Stimulated activated CD8-positive, alpha-beta memory T cell treated with anti-CD3 and anti-CD28 coated beads, Interleukin-15, amount 100 ng/mL, for 24 hours (primary cell): ENCODE measurements at places on chromosomes 2 and 18.

- no peak for DNase-seq
Measured at GRCh38 chr2:97932975-97933662, 62.6 kb downstream of the TMEM131 start.

- DNase-seq: no peak
Measured at GRCh38 chr2:165470361-165470760, 863 bp downstream of the CSRNP3 start.

GRCh38 chr2:165839610-165840009 lies 45.6 kb upstream of the GALNT3 start:
- DNase-seq: no peak

GRCh38 chr18:79874553-79875530 lies 76.6 kb downstream of the SLC66A2 start:
- DNase-seq: no peak

DNA sequence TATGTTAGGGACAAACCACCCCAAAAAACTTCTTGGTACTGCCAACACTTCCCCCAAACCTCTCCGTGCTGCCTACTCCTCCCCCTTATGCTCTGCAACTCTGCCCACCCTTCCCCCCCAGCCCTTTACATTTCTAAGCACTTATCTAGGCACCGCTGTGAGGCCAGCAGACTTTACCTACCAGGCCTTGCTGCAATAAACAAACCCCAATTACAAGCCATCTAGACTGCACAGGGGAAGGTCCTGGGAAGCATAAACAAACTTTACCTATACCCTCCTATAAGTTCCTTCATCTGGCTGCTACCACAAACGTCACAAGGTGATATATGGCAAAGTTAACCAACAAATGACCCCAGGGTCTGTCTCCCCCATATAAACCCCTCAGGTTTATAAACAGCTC lies 259.4 kb upstream of the GULP1 start:
- DNase-seq: no peak

- DNase-seq: no peak
Measured at GRCh38 chr2:231190531-231191197, 7.8 kb upstream of the ARMC9 start.

GRCh38 chr2:86393521-86394491 lies 47.4 kb upstream of the KDM3A start:
- no peak for DNase-seq

DNA sequence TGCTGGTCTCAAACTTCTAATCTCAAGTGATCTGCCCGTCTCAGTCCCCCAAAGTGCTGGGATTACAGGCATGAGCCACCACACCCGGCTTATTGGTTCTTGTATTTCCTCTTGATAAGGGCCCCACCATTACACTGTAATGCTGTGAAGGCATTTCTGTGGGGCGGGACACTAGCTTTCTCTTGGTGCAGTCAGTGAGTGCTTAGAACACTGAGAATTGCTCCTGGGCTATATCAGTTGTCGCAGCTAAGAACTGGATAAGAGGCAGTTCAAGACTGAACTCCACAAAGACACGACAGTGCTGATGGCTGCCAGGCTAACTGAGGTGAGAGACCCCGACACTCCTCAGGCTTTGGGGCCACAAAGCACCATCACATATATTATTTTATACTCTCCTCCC lies 2.1 kb downstream of the KHK start:
- no peak for DNase-seq

DNA sequence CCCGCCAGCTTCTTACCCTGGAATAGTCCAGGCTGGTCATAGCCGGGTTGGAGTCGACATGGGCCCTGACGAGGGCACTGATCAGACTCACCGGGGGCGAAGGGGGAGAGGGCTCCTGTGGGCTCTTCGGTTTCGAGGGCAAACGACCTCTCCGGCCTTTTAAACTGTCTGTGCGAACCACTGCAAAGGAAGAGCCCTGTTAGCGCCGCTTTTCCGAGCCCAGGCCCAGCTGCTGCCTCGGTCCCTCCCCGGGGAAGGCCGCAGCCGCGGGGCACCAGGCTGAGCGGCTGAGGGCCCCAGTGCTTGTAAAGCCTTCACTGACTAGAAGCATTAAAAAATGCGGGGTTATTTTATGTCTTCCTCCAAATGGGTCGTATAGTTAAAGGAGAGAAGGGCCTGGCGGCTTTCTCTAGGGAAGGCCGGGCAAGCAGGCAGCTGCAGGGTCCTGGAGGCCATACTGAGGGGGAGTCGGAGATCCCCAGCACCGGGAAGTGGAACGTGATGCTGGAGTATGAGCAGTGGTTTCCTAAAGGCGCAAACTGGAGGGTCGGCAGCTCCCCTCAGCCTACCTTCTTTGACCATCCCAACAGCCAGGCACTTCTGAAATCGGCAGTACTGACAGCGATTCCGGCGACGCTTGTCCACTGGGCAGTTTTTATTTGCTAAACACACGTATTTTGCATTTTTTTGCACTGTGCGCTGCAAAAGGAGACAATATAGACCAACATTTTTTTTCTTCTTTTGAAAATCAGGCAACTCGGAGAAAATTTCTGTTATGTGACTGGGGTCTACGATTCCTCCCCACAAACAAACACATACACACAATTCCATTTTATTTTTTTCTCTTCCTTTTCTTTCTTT lies 4.5 kb downstream of the NR4A2 start:
- DNase-seq: no peak

DNA sequence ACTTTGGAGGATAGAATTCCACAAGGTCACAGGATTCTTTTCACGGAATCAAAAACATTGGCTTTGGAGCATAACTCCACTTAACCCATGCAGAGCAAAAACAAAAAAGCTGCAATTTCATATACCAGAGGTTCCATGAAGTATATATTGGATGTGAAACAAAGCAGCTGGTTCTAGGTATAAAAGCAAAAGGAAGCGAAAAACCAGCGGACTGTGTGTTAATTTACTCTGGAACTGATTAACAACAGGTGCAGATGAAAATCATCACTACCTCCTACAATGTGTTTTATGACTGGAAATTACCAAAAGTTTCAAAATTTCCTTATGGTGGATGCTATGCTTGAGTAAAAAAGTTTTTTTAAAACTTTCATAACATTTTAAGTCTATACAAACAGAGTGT lies 54.4 kb upstream of the LINC00305 start:
- DNase-seq: no peak

GRCh38 chr18:60446821-60447220 lies 74.2 kb upstream of the MC4R start:
- DNase-seq: no peak

DNA sequence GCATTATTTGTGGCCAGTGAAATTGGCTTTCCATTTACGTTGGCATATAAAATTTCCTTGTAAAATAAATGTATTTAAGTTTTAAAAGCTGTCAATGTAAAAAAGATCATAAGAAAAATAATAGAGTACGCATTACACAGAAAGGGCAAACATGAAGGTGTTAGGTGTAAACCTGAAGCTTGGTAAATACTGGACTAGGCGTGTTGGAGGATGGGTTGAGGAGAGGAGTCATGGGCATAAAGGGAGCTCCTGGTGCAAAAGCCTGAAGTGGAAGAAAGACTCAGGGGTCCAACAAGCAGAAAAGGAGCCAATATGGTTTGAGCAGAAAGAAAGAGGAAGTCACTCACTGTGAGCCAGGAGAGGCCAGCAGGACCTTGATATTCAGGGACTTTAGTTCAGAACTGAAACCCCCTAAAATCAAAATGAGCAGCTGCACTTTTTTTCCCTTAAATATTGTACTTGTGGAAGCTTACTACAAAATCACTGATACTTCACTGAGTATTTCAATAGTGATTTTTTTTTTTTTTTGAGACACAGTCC lies 24.4 kb downstream of the SP5 start:
- DNase-seq: no peak

- no peak for DNase-seq
Measured at GRCh38 chr2:98296440-98296839, 49.8 kb upstream of the CNGA3 start.

- DNase-seq: no peak
Measured at GRCh38 chr2:150599889-150600288, 112.4 kb upstream of the RND3 start.

GRCh38 chr2:42171396-42171980 lies 2.3 kb downstream of the EML4 start:
- DNase-seq: no peak

GRCh38 chr2:15259356-15259756 lies 301.8 kb downstream of the NBAS start:
- DNase-seq: no peak

DNA sequence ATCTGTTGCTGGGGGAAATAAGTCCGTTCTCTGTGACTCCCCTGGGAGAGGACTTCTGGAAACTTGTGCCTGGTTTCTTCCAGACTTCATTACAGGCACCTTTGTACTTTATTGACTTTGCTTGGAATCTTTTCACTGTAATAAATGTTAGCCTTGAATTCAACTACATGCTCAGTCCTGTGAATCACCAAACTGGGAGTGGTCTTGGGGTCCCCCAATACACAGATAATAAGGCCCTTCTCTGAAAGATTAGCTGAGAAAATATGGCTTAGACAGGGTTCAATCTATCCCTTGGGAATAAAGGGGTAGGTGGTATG lies 48.7 kb upstream of the KIDINS220 start:
- no peak for DNase-seq

DNA sequence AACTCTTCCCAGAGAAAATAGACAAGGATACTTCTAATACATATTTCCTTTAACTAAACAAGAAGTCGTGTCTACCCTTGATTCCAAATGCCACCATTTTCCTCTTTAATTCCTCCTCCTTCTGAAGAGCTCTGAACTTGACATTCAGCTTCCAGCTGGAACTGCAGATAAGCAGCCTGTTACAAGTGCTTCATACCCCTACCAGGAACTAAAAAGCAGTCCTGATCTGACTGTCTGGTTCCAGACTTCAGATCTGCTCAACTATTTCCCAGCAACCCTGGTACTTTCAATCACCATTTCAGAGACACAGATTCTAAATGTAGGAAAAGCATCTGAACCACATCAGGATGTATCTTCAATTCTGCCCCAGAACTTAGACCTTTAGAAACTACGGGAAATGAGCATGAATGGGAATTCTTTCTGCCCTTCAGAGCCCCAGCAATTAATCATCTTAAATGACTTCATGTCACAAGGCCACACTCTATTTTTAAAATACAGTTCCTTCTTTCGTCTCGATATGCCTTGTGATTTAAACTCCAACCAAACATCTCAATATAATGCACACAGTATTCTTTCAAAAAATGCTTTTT lies 159.5 kb downstream of the L3MBTL4 start:
- no peak for DNase-seq

GRCh38 chr2:2158915-2159314 lies 172.2 kb downstream of the MYT1L start:
- no peak for DNase-seq

DNA sequence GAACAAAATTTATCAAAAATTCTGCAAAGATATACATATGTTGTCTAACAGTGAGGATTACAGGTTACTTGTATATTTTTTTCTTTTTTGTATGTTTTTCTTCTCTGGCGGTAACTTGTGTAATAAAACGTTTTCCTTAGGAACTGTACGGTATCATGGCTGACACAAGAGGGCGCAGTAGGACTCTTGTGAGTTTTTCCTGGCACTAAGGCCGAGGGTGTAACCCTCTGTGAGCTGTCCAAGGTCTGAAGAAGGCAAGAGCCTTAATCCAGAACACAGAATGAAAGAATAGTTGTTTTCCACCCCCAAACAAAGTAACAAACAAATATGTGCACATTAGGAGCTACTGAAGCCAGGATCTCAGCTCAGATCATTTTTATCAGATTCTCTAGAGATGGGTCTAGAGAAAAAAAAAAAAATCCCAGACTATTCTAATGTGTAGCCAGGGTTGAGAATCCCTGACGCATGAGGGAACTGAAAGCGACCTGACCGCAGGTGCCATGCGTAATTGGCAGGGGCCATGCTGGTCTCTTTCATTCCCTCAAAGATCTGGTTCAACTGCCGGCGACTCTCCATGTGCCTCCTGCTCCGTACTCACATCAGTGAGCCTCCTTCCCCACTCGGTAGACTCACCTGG lies 27.0 kb downstream of the TMEM200C start:
- DNase-seq: no peak

DNA sequence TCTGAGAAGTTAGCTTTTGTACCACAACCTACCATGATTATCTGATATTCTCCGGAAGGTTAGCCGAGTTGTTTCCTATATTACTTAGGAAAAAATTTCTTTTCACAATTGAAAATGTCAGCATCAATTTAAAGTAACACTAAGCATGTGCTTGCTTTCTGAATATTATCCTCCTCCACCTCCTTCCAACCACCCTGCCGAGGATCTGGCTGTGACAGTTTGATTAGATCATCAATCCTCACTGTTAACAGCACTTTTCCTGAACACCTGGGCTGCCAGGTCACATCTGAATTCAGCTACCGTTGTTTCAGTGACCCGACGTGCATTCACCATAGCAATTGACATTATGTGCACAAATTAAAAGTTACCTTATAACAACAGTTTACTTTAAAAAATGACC lies 207.0 kb downstream of the ZNF407 start:
- no peak for DNase-seq

GRCh38 chr2:190023860-190024259 lies 38.7 kb downstream of the MSTN start:
- no peak for DNase-seq

DNA sequence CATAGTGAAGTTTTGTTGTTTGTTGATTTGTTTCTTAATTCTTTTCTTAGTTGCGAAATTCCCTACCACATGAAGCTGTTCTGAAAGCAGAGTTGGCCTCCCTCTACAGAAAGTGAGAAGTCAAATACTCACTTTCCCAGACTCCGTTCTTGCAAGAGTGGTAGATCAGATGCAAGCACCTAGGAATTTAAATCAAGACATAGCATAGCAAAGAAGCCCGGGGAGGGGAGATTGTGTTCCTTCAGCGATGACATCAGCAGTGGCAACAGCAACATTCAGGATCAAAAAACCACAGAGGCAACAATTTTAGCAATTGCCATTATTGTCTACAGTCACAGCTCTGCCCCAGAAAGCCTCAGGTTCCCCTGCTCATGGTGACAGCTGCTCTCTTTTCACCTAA lies 580.0 kb downstream of the RNF144A start:
- no peak for DNase-seq

- no peak for DNase-seq
Measured at GRCh38 chr2:234378440-234378839, 118.4 kb downstream of the ARL4C start.

DNA sequence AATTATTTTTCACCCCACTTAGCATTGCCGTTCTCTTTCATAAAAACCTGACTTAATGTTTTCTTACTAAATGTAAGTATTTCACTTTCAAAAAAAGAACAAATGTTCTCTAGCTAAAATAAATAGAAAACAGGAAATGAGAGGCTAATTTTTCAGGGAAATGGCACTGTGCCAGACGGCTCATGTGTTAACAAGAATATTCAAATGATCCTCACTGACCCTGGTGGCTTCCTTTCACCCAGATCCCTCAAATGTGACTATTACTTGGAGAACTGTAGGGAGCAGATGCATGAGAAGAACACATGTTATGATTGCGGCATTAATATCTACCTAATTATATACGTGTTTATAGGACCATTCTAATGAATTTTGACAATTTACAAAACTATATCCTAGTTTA lies 827.7 kb downstream of the SOCS6 start:
- DNase-seq: no peak

DNA sequence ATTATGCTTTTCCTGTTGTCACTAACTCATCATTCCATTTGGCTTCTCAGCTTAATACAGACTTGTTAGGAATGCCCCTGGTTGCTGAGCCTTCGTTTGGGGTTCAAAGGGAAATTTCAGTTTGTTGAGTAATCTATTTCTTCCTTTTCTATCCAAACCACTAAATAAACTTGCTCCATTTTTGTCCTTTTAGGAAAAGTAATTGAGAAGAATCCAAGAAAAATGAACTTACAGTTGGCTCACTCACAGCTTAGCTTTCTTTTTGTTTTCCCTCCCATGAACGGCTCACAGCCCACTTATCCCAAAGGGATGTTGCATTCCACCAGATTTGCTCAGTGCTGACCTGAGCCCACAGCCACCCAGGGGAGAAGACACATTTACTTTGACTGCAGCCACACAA lies 73.9 kb downstream of the SOX11 start:
- DNase-seq: no peak
